Right hindlimb (tissue), 1 donor: ENCODE measurements at places on chromosomes 12 and 14.
A peak's percentile ranks its signal among the peaks of the same experiment; 100 is the strongest.

DNA sequence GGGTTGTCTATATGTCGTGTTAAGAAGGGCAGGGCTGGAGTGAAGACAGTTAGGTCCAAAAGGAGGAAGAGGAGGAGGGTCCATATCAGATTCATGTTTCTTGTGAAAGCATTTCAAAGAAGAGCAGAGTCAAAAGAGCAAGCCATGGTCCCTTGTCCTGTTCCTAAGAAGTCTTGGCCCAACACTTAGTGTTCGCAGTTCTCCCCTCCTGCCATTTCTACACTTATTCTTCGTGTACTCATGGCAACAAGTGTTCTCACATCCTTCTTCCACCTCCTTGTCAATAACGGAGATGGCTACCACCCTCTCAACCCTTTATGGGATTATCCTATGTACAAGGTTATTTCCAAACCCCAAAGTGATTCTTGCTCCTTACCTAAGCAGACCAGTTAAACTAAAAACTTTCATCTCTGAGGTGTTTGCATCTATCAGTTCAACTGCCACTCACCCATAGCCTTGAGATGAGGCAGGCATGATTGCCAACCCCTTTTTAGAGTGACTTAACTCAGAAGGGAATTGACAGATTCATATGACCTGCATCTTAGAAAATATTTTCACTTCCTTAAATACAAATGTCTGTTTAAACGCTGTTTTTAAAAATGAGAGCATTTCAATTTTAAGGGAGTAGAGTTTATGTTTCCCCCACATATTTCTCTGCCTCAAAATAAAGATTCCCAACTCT lies 19.8 kb upstream of the RNASE2 start:
- DNase-seq, result no peak

GRCh38 chr14:58733451-58734208 lies 95.9 kb downstream of the DACT1 start:
- no peak for DNase-seq

DNA sequence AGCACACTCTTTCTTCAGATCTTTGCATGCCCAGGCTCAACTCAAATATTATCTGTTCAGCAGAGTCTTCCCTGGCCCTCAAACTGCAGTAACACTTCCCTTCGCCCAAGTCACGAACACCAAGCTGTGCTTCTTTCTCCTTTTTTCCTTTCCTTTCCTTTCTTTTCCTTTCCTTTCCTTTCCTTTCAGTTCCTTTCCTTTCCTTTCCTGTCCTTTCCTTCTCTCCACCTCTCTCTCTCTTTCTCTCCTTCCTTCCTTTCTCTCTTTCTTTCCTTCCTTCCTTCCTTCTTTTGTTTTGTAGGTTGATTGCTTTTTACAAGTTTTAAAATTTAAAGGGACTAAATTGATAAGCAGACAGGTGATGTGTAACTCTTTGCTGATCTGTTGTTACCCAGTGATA lies 19.0 kb upstream of the ADGRD1 start:
- no peak for DNase-seq

- no peak for DNase-seq
Measured at GRCh38 chr14:69985463-69985862, 106.2 kb downstream of the SMOC1 start.

GRCh38 chr14:79369359-79370332 lies 841.7 kb downstream of the DIO2 start:
- no peak for DNase-seq

DNA sequence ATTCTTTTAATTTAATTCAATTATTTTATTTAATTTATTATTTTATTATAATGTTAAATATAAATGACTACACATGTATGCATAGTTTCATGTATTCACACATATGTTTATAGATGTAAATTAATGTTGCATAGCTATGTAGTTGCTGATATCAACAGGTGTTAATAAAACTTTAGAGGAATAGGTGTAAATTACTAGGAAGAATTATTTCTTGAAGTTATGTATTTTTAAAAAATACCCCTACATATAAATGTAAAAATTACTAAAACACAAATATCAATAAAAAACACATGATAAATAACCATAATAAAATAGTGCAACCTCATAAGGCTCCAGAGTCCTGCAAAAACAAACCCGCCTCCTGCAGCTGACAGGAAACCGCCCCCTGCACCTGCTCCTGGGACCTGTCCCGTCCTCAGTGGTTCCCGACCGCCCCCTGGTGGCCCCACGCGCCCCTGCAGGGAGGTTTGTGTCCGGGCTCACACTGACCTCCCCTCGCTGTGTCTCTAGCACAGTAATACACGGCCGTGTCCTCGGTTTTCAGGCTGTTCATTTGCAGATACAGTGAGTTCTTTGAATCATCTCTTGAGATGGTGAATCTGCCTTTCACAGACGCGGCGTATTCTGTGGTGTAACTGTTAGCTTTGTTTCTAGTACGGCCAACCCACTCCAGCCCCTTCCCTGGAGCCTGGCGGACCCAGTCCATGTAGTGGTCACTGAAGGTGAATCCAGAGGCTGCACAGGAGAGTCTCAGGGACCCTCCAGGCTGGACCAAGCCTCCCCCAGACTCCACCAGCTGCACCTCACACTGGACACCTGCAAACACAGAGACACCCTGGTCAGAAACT lies 1264.0 kb downstream of the TMEM121 start:
- DNase-seq, result no peak

- peak; percentile 80 for DNase-seq
Measured at GRCh38 chr12:67394550-67394949, 125.4 kb downstream of the CAND1 start.

GRCh38 chr12:87467936-87468335 lies 561.3 kb downstream of the C12orf50 start:
- no peak for DNase-seq

DNA sequence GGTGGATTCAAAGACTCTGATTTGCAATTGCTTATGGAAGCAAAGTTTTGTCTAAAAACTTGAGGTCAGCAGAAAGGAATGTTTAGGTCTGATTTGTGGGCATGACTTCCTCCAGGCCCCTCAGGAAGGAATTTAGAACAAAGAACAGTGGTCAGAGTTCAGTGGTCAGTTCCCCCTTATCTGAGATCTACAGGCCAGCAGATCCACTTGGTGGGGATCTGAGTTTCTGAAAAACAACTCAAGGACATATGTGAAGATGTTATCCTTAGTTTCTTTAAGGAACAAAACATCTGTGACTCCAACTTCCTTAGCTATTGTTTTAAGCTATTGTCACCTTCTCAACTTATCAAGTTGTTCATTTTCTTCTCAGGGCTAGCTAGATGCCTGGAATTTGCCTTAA lies 28.0 kb upstream of the NAA30 start:
- DNase-seq, result no peak

GRCh38 chr14:94045101-94045500 lies 19.0 kb downstream of the OTUB2 start:
- no peak for DNase-seq

DNA sequence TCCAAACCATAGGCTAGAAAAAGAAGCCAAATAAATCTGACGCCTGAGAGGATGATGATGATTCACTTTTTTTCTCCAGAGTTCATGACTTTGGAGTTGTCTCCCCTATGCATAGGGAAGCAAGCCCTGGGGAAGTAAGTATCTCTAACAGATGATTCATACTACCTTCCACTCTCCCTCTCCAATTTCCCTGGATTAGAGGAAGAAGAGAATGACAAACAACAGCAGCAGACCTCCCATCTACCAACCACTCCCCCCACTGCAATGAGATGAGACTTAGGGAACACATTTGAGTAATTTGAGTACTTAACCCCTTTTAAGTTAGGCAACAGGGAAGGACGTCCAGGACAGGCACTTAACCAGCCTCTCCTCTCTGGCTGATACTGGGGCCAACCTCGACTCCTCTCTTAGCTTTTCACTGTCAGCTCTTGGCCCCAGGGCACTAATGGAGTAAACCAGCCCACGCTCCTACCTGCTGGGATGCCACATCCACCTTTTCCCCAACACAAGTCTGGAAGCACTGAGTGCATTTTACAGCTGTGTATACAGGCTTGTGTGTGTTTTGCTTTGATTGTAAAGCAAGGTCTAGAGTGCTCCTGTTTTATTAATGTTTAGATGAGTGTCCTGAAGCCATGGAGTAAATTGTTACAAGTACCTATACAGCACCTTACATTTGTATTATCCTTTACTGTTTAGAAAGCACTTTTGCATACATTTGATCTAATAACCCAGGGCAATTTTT lies 180.7 kb downstream of the PHLDA1 start:
- no peak for DNase-seq

DNA sequence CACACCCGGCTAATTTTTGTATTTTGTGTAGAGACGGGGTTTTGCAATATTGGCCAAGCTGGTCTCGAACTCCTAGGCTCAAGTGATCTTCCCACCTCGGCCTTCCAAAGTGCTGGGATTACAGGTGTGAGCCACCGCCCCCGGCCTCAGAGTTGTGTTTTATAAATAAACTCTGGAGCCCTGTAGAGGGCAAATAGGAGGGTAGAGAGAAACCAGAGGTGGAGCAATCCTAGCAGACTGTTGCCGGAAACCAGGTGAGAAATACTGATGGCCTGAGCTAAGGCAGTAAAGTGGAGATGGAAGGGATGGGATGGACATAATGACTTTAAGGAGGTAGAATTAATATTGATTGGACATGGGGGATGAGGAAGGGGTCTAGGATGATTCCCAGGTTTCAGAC lies 2.7 kb upstream of the HSD17B6 start:
- DNase-seq, result no peak

- no peak for DNase-seq
Measured at GRCh38 chr12:128848371-128848770, 4.9 kb upstream of the GLT1D1 start.

DNA sequence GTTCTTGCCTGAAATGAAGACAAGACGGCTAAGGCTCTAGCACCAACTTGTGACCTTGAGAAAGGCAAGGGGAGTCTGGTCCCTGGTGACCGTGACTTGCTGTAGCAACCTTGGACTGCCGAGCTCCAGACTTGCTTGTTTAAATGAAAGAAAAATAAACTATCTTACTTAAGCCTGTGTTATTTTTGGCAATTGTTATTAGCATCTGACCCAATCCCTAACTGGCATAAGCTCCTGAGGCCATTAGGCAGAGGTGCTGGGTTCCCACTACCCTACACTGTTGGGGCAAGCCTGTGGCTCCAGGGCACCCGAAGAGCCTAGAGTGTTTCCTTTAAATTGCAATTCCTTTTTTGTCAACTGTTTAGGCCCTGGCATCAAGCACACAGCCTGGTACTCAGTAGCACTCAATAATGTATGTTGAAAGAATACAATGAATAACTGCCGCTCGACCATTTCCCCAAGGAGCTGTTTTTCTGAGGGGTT lies 106.9 kb upstream of the HIF1A start:
- DNase-seq, result no peak

- no peak for DNase-seq
Measured at GRCh38 chr14:71433303-71433702, 498.9 kb upstream of the RGS6 start.

GRCh38 chr14:91834571-91834970 lies 32.8 kb downstream of the TC2N start:
- no peak for DNase-seq

DNA sequence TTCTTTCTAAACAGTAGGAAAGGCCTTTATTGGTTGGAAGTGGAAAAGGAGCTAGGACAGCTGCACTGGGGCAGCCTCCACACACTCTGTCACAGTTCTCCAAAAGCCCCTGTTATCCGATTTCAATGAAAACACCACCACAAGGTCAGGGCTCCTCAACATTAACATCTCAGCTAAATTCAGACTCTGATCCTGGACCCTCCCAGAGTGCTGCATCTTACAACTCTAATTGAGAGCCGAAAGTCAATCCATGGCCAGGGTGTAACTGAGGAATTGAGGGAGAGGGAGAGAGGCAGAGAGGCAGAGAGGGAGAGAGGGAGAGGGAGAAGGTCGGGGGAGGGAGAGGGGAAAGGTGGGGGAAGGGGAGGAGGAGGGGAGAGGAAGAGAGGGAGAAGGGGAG lies 32.1 kb downstream of the DICER1 start:
- no peak for DNase-seq

DNA sequence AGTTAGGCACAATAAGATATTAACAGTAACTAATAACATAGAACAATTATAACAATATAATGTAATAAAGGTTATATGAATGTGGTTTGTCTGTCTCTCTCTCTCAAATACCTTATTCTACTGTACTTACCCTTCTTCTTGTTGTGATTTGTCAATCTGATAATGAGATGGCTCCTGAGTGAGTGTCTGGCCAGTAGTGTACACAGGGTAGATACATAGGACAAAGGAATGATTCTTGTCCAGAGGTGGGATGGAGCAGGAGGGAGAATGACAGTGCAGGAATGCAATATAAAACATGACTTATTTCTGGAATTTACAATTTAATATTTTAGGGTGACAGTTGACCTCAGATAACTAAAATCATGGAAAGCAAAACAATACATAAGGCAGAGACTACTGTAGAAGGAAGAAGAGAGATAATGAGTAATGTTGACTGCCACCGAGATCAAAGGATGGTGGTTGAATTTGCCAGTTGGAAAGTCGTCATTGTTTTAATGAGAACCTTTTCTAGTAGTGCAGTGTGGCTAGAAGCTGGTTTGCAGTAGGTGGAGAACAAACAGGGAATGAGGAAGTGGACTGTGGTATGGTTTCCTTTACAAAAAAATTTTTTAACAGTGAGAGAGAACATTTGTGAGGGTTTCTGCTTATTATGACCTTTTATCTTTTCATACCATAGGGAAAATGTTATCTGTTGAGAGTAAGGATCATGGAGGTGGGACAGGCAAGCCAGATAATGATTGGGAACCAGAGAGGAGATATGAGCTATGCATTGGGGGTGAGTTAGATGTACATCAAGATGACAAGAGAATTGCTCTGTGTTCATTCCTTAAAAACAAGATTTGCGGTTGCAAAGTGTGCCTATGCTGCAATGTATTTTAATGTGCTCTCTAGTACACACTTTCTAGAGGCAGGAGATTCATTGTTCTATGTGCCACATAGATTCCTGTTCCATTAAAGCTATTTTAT lies 458.3 kb downstream of the BTG1 start:
- no peak for DNase-seq

GRCh38 chr12:113640837-113641236 lies 169.2 kb upstream of the LHX5 start:
- no peak for DNase-seq

- DNase-seq, result no peak
Measured at GRCh38 chr12:113314121-113314529, 20.8 kb downstream of the SLC8B1 start.

DNA sequence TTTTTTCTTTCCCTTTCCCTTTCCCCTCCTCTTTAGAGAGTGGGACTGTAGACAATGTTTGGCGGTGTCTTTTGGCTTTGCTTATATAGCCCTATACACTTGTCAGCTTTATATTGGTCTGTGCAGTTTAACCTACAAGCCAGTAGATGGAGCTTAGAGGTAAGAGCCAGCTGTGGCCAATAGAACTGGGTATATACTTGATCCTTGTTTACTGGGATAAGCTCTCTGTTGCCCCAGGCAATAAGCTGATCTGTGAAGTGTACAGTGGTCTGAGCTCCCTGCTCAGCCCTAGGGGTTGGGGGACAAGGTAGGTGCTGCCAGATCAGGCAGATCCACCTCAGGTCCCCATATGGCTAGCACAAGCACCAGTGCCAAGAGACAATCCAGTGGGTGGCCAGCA lies 434.1 kb downstream of the NOVA1 start:
- DNase-seq, result no peak

DNA sequence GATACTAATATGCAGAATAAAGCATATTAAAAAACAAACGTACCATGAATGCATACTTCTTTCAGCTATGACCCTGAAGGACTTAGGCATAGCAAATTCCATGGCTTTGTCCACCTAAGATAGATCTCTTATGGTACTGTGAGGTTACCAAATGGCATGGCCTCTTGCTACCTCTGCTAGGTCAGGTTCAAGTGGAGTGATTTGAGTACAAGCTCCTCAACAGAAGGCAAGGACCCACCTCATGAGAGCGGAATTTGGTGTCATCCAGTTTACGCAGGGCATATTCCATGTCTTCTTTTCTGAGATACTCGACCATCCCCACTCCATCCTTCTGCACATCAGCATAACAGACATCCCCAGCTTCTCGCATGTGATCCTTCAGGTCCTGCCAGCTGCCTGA lies 5.8 kb downstream of the SRSF9 start:
- DNase-seq, result no peak
